ENCODE measurements at places on chromosomes 7 and 10.

DNA sequence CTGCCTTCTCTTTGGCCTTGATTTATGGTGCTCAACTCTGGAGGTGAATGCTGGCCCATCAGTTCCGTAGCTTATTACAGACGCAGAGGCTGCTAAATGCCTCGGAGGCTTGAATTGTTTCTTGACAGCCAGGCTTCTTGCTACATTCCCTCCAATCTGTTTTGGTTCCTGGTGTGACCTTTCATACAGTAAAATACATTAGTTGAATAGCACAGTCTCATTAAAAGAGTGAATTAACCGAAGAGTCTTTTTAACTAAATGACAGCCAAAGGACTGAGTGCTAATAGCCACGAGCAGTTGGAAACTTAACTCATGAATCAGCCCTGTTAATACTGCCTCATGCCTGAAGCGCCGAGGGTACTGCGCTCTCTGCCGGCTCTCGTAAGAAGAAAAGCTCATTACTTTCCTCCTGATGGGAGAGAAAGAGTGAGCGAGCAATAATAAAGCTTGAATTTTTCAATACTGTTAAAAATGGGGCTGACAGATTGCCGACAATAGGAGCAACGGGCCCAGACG lies 236.4 kb upstream of the GPR26 start:
- no peak for DNase-seq

DNA sequence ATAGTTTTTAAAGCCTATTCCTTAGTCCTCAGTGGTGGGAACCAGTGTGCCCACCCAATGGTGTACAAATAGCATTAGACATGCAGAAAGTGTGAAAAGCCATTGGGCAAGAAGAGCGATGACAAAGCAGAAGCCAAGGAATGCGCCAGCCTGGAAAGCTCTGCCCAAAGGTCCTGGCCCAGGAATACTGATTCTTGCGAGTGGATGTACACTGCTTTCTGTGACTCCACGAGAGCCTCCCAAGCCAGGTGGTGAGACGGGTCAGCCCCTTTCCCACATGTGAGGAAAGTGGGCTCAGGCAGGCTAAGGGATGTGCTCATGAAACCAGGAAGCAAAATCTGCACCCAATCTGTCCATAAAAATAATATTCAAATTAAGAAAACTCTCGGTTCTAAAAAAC lies 106.6 kb downstream of the ADCY1 start:
- no peak for DNase-seq

- DNase-seq: no peak
Measured at GRCh38 chr7:1437155-1437880, 22.0 kb downstream of the MICALL2 start.

DNA sequence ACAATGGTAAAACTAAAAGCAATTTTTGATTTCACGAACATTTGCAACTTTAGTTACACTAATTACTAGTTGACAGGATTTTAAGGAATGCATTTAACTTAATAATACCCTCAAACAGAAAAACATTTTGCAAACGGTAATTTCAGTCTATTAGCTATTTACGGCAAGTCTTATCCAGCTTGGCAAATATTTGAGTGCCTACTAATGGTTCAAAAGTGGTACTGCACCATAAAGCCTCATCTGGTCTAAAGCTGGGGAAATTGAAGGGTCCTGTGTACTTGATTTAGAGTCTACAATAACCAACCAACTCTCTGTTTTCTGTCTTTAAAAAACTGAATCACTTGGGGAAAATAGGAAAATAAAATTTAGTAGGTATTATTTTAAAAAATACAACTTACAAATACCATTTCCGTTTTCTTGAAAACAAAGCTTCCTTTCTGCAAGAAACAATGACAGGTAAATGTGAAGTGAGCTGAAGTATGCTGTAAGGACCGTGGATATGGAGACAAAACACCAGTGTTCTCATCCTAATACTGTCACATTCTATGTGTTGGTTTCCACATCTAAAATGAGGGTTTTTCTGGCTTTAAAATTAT lies 142.3 kb downstream of the VPS50 start:
- no peak for DNase-seq

- no peak for DNase-seq
Measured at GRCh38 chr10:10699427-10699826, 318.2 kb upstream of the CELF2 start.

GRCh38 chr7:22900784-22901183 lies 78.1 kb upstream of the TOMM7 start:
- DNase-seq: no peak

DNA sequence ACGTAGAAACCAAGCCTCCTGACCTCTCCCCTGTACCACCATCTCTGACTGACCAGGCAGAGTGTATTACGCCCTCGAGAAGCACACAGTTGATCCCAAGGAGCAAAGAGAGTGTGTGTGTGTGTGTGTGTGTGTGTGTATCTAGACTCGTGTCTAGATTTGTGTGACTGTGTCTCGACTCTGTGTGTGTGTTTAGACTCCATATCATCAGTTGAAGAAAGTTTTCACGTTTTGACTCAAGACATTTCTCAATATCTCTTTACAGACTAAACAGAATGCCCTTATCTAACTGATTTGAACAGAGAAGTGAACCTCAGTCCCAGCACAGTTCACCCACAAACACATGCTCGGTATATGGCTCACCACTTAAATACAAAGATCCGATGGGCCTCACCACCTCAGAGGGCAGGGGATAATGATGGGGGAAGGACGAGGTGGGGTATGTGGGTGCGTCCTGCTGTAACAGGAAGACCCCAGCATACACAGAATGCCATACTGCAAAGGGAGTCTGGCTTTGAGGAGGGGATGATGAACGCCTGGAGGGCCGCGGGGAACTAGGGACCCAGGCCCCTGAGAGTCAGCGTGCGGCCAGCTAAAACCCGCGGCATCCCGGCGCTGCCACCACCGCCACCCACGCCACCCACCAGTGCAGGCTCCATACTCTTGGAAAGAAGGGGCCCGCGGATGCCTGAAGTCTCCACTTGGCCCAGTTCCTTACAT lies 780 bp downstream of the ALDH18A1 start:
- no peak for DNase-seq

Measured in NCI-H2107 (cell line).